ENCODE measurements at places on chromosomes 11 and 22.

DNA sequence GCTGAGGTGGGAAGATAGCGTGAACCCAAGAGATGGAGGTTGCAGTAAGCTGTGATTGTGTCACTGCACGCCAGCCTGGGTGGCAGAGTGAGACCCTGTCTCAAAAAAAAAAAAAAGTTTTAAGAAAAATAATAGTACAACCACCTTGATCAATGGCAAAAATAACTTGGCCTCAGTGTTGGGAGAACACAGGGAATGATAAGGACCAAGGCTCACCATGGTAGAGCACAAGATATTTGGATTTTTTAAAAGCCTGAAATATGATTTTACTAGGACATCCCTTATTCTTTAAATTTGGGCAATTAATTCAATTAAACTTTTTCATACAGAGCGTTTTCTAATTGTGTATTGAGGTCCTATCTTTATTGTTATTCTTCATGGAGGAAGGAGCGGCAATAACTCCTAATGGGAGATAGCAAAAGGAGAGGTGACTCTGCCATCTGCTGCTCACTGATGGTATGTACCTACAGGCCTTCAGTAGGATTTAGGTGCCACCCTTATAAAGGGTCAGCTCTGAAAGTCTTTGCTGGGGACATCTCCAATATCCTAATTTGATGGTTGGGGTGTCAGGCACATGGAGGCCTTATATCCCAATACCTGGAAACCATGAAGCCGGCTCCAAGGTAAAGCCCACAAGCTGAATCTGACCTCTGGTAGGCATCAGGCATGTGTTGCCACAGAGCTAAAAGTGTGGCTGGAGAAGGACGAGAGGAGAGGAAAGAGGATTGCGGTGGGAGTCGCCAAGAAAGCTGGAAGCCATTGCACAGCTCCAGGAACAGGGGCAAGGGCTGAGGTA, 21.9 kb upstream of the POLD3 start:
- peak; percentile 35 for DNase-seq

- no peak for DNase-seq
These were observed 8.7 kb downstream of the ALDH3B2 start for GRCh38 chr11:67665541-67666302.

- no peak for DNase-seq
These were observed 56.9 kb upstream of the ARFGAP3 start for GRCh38 chr22:42913874-42914510.

GRCh38 chr22:40511604-40512003, 124.9 kb downstream of the MRTFA start:
- DNase-seq, result no peak

DNA sequence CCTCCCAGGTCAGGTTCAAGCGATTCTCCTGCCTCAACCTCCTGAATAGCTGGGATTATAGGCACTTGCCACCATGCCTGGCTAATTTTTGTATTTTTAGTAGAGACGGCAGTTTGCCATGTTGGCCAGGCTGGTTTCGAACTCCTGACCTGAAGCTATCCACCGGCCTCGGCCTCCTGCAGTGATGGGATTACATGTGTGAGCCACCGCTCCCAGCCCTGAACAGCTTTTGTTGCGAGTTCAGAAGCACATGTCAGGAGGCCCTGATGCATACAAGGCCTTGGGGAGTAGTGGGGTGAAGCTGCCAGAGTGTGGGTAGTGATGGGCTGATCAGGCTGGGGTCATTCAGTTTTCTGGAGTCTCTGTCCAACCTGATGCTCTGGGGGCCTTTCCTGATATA, 117.0 kb upstream of the C11orf87 start:
- no peak for DNase-seq

- DNase-seq, result no peak
These were observed 18.7 kb downstream of the ALG12 start for GRCh38 chr22:49899530-49899929.

DNA sequence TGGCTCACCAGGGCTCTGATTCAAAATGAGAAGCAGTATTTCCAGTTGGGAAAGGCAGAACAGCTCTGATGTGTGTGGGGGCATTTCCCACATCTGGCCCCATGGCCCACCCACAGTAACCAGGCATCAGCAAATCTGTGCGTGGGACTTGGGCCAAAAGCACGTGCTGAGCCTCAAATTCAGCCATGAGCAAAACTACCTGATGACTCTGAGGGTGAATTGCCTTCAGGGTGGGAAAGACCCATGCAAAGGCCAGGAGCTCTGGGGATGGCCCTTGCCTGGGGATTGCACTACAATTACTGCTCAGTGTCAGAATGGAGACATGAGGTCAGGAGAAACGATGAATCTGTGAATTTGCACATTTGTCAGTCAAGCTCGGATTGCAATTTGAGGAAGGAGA, 20.9 kb downstream of the TP53AIP1 start:
- no peak for DNase-seq

- DNase-seq, result no peak
These were observed 83.8 kb downstream of the ME3 start for GRCh38 chr11:86588566-86589090.

DNA sequence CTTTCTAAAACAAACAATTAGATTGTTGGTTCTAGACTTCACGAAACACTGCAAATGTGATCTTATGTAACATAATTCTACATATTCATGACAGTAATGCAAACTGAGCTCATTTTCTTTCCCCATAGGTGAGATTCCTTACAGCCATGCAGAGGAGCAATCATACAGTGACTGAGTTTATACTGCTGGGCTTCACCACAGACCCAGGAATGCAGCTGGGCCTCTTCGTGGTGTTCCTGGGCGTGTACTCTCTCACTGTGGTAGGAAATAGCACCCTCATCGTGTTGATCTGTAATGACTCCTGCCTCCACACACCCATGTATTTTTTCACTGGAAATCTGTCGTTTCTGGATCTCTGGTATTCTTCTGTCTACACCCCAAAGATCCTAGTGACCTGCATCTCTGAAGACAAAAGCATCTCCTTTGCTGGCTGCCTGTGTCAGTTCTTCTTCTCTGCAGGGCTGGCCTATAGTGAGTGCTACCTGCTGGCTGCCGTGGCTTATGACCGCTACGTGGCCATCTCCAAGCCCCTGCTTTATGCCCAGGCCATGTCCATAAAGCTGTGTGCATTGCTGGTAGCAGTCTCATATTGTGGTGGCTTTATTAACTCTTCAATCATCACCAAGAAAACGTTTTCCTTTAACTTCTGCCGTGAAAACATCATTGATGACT, 1.5 kb downstream of the OR9G1 start:
- DNase-seq, result no peak

DNA sequence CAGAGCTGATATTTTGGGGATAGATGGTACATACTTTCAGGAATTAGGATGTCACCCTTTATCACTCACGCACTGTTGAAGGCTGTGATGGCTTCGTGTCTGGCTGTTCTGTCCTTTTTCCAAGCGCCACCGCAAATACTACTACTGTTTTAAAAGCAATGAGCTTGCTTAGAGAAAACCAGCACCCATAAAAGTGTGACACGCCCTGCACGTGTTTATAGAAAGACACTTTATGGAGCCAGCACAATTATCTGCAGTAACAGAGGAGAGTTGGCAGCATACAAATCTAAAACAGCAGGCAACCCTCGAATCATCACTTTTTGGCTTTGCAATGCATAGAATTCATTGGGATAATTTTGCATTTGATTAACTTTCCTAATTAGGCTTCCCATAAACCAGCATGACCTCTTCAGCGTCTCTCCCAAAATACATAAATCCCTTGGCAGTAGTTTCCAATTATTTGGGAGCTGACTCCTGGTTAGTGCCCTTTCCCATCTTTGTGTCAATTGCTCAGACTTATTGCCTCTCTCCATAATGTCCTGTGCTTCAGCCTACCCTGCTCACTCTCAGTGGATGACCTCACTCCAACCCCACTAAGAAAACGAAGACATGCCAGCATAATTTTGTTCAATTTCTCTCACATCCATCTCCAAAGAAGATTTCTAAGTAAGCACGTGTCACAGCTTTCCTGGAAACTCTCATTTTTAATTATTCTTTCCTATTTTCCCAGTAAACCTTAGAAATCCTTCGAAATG, 118.7 kb upstream of the LARGE1 start:
- no peak for DNase-seq

GRCh38 chr11:116869610-116870009, 32.2 kb upstream of the APOA1 start:
- no peak for DNase-seq

GRCh38 chr11:127345819-127346459, 345.4 kb upstream of the KIRREL3 start:
- no peak for DNase-seq

DNA sequence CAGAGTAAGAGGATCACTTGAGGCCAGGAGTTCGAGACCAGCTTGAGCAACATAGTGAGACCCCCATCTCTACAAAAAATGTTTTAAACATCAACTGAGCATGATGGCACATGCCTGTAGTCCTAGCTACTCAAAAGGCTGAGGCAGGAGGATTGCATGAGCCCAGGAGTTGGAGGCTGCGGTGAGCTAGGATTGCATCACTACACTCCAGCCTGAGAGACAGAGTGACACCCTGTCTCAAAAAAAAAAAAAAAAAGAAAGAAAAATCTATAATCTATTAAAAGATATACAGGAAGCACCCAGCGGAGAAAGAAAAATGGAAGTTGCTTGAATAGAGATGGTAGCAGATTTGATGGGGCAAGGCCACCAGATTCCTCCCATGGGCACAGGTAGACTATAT, 61.8 kb downstream of the FAM83F start:
- peak; percentile 79 for DNase-seq

GRCh38 chr11:12806113-12806512, 131.9 kb downstream of the TEAD1 start:
- DNase-seq, result no peak

DNA sequence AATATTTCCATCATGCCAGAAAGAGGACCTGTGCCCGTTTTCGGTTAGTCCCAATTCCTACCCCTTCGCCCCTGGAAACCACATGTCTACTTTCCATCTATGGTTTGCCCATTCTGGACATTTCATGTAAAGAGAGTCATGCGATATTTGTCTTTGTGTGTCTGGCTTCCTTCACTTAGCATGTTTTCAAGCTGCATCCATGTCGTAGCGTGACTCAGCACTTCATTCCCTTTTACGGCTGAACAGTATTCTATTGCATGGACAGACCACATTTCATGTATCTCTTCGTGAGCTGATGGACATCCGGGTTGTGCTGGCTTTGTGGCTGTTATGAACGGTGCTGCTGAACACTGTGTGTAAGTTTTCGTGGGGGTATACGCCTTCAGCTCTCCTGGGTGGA, 43.4 kb downstream of the SCUBE1 start:
- DNase-seq, result no peak

DNA sequence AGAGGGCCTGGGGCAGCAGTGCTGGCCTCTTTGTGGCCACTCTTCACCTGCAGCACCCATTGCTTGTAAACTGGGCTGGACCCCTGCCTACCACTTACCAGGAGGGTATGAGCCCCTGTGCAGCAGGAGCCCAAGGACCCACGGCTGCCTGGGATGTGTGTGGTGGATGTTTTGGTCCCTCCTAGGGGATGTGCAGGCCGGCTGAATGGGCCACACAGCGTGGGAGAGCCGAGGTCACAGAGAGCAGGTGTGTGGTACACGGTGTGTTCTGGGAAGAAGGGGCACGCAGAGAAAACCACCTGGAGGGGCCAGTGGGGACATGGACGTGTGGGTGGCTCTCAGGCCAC, 19.3 kb upstream of the GNB1L start:
- no peak for DNase-seq

- no peak for DNase-seq
These were observed 1.1 kb downstream of the ATL3 start for GRCh38 chr11:63670096-63670432.

GRCh38 chr11:27571154-27571810, 64.7 kb upstream of the LIN7C start:
- no peak for DNase-seq

GRCh38 chr22:38868886-38869381, 3.1 kb downstream of the CBX6 start:
- DNase-seq, result peak; percentile 48

- DNase-seq, result no peak
These were observed 44.5 kb downstream of the ANO1 start for GRCh38 chr11:70122490-70123198.

- DNase-seq, result no peak
These were observed 10.7 kb downstream of the FAM118A start for GRCh38 chr22:45320357-45320976.

GRCh38 chr22:43473441-43473840, 61.6 kb downstream of the MPPED1 start:
- no peak for DNase-seq

- no peak for DNase-seq
These were observed 18.9 kb downstream of the VSTM5 start for GRCh38 chr11:93831343-93832127.

DNA sequence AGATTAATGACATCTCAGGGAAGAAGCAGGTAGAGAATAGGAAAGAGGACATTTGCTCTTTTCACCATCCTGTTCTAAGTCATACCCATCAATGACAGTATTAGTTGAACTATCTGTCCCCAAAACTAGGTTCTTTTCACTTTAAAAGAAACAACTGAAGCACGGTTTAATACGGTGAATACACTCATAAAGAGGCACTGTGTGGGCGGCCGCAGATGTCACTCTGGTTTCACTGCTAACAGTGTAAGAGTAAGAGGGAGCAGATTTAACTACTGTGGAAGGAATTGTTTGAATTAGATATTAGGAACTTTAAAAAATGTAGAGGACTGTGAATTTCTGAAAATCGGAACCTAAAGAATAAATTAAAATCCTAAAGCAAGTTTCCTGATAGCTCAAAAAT, 49.5 kb downstream of the VSIG10L2 start:
- DNase-seq, result no peak

GRCh38 chr22:29973269-29973668, 90.3 kb downstream of the MTMR3 start:
- no peak for DNase-seq

DNA sequence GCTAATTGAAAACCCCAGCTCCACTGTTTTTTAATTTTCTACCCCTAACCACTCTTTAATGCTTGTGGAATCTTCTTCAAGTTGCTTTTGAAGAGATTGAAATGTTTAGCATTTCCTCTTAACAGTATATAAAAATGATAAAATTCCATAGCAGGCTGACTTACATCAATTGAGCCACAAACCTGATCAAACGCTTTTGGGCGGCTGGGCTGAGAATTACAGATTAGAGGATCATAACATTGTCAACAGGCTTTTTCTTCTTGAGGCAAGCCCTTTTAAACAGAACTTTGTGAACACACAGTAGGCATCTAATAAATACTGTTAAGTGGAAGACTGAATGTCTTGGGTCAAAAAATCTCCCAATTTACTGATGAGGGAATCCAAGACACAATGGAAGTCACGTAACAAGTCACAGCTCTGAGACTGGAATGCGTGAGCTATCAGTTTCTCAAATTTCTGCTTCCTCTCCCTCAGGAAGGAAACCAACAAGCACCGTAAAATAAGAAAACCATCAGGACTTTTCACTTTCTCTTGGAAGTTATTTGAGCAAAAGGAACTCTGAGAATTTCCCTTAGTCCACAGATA, 50.0 kb upstream of the CCDC89 start:
- DNase-seq, result no peak

- DNase-seq, result peak; percentile 79
These were observed 80.1 kb upstream of the ALX4 start for GRCh38 chr11:44389963-44390605.

All from MV-4-11 (cell line).